ENCODE measurements at places on chromosomes 7 and 10. TPM values are rescaled to one million over a fixed set of nuclear protein-coding genes. Genes with fewer than 3 reads are reported as not detected.

GRCh38 chr10:50362547-50363125, 111.3 kb upstream of the ASAH2 start:
- no peak for DNase-seq

TES gene
- total RNA-seq, result 125 TPM

WDFY4 gene
- total RNA-seq, result 0.58 TPM

- no peak for DNase-seq
Measured at GRCh38 chr7:20506175-20506574, 109.3 kb upstream of the ABCB5 start.

DNA sequence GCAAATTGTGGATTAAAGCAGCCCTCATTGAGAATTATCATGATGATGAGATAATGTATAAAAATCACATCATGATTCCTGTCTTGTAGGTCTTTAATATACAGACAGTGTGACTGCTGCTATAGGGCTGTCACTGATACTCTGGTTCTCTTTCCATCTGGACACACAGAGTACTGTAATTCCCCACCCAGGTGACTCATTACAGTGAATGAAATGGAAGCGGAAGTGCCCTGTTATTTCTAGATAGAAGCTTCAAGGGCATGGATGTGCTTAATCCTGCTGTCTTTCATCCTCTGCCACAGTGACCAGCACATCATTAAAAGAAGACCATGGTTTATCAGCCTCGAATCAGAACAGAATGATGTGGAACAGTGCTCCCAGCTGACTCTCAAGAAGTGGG, 1234.0 kb downstream of the SORCS3 start:
- DNase-seq, result no peak

DNA sequence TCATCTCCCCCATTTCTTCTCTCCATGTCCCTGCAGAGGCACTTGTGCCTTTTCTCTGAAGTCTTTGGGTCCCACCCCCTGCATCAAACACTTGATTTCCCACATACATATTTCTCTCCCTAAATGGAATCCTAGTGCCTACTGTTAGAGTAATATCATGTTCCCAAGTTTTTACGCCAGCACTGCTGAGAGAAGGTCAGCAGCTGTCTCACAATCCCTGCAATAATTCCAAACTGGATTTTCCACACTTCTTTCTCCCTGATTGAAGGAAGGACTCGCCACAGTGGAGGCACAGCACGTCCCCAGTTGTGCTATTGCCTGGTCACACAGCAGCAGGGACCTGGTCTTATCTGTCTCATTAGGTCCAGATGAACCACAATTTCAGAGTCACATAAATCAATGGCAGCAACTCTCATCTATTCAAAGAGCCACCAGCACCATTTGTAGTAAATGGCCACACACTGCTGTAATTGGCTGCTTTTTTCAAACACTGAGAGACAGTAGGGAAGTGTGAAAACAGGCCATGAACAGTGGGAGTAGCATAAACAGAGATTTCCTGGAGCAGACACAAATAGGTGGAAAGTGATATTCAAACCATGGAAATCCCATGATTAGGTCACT, 605.5 kb downstream of the XPNPEP1 start:
- no peak for DNase-seq

DNA sequence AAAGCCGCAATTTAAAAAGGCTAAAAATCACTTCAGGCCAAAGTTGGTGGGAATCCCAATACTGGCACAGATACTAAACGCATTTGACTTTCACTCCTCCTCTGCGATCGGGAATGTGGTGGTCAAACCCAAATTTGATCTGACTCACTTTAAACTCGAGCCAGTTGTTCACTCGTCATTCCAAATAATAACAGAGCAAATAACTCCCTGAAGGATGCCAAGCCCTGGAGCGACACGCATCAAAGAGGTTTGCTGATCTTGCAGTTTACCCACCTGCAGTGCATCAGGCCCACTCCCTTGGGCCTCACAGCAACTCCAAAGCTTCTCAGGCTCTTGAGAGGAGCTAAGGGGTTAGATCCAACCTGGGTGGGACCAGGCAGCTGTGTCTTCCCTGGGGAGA, 12.2 kb downstream of the PTN start:
- no peak for DNase-seq

GRCh38 chr10:78341953-78342614, 308.4 kb downstream of the RPS24 start:
- DNase-seq, result no peak

GRCh38 chr7:96009148-96009547, 236.8 kb downstream of the DYNC1I1 start:
- no peak for DNase-seq

CCDC3 gene
- 1.5 TPM for total RNA-seq

- no peak for DNase-seq
Measured at GRCh38 chr7:132609906-132610520, 33.7 kb upstream of the PLXNA4 start.

GRCh38 chr10:110977662-110978061, 58.3 kb downstream of the SHOC2 start:
- DNase-seq, result no peak

GRCh38 chr10:53007527-53007842, 234.9 kb upstream of the MBL2 start:
- DNase-seq, result no peak

DNA sequence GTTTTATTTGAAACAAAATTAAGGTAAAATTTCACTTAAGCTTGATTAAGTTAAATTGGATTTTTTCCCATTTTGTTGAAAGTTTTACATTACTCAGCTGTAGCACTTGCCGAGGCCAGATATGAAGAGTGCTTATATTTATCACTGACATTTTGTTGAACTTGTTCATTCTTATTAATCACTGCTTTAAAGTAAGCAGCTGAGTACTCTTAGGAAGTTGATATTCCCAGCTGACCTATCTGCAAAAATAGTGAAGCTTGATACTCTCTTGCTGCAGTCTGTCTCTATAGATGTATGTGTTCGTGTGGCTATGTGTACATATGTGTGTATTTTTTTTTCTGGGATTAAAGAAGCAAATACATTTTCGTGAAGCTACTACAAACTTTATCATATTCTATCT, 150.0 kb downstream of the SKAP2 start:
- DNase-seq, result no peak

CLCN1 gene
- 0.09 TPM for total RNA-seq

DNA sequence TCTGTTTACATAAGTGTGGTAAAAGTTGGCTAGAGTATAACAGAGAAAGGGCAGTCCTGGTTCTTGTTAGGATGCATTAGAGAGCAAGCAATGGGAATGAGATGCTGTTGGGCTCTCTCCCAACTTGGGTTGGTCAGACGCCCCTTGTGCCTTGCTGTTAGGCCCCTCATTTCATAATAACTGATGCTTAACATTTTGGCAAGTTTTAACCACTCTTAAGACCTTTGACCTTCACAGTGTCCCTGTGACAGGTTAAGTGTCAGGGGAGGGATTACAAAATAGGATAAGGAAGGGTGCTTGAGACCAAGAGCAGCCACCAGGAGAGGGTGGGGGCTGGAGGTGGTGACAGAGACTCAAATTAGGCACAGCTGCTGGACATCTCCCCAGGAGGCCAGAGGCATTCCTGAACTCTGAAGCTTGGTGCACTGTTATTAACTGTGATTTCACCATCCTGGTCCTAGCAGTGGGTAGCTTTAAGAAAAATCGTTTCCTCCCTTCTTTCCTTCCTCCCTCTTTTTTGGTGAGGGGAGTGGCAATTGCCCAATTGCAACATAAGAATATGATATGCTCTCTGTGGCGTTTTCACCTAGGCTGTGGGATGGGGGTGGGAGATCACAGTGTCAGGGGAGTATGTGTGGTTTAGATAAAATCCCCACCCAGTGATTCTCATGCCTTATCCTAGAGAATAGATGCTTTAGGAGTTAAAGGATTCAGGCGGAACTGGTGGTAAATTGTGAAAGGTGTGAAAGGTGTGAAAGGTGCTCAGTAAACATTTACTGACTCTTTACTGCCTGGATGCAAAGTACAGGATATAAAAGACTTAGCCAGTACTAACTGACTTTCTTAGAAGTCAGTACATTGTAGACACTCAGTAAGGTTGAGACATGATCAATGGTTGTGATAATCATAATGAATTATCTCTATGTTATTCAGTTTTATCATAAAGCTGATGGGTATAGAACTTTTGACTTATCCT, 270.5 kb downstream of the BICC1 start:
- no peak for DNase-seq

GRCh38 chr7:37354656-37355131, 94.0 kb downstream of the ELMO1 start:
- DNase-seq, result peak; percentile 74

DNA sequence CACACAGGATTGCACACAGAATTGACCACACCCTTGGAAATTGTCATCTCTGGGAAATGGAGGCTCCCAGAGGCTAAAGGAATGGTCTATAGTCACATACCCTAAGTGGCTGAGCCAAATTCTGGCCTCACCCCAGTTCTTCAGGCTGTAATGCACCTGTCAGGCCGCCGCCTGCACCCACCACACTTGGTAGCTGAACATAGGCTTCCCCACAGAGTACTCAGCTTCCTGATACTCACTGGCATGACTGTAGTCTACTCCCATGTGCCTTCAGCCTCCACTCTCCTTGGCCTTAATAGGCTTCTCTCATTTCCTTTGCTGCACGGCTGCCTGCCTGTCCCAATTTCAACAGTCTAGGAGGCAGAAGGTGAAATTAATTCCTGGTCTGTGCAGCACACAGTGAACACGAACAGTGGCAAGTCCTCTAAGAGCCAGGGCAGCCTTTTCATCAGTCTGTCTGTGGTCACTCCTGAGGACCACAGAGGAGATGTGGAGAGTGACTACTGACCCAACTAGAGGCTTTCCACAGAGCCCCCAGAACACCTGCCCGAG, 42.5 kb downstream of the NUDCD3 start:
- DNase-seq, result no peak

TEX36 gene
- total RNA-seq, result not detected

DNA sequence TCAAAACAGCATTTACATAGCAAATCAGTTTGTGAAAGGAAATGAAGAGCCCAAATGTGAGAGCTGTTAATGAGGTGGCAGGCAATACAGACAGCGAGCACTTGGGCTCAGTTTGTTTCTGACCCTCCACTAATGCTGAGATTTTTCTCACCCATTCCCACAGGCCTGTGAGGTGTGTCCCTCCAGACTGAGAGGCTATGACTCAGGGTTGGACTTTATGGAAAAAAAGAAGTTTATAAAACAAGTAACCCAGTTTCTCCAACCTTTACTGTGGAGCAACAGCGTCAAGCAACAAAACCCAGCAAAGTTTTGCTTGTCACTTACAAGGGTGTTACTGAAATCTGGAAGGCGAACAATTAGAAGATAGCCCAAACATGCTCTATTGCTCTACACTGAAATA, 4.9 kb upstream of the FEZF1 start:
- DNase-seq, result no peak

DNA sequence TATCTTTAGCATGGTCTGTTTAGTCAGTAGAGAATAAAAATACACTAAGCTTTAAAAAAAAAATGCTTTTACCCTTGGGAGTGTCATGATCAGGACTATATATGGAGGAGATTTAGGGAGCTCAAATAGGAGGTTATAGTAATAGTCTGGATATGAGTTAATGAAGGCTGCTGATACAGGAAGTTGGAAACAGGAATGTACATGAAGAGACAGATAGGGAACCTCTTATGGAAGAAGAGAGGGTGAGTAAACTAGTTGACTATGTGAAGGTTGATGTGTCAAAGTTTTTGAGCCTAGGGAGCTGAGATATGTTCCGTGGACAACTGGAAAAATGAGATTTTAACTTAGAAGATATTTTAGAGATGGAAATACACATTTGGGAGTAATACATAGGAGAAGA, 472.0 kb upstream of the FZD8 start:
- DNase-seq, result no peak

DNA sequence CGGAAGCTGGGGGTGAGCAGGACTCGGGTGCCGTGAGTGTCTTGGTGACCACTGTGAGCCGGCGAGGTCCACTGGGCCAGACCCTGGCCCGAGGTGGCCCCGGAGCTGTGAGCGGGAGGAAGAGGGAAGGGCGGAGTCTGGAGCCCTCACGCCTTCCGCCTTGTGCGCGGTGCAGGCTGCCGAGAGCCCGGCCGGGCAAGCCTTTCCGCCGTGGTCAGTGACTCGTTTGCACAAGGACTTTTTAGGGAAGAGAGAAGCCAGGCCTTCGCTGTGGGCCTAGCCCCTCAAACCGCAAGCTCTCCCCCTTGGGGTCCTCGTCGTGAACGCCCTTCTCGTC, 40.9 kb upstream of the ZNF32 start:
- DNase-seq, result peak; percentile 45

GRCh38 chr7:37194943-37195342, 253.7 kb downstream of the ELMO1 start:
- DNase-seq, result no peak

HOXA4 gene
- 0.79 TPM for total RNA-seq

DNA sequence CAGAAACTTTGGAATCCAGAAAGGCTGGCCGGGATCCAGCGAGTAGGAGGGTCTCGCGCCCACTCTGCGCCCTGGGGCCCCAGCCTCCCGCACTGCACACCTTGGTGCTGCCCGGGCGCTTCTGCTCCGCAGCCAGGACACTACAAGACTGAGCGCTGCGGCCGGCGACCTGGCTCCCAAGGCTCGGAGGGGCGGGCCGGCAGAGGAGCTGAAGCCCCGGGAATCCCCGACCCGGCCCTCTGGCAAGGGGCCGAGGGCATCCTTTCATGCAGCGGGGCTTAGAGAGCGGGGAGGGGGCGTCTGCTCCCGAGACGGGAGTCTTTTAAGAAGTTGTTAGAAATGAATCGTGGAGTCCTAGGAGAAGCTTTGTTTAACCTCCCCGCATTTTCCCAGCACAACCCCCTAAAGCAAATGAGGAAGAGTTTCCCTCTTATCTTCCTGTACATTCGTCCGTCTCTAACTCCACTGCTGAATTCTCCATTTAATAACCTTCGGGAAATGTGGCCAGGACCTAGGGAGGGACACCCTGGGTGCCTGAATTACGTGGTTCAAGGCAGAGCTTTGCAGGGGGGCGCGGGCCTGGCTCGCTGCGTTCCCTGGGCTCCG, 1.1 kb downstream of the VWC2 start:
- DNase-seq, result no peak

GRCh38 chr10:121179006-121179405, 327.8 kb downstream of the WDR11 start:
- DNase-seq, result no peak

GRCh38 chr7:138625849-138626230, 75.3 kb downstream of the SVOPL start:
- no peak for DNase-seq

TMEM140 gene
- 37.0 TPM for total RNA-seq

MUC12 gene
- 1.6 TPM for total RNA-seq

RAB19 gene
- 17.5 TPM for total RNA-seq

NME8 gene
- total RNA-seq, result not detected

DNA sequence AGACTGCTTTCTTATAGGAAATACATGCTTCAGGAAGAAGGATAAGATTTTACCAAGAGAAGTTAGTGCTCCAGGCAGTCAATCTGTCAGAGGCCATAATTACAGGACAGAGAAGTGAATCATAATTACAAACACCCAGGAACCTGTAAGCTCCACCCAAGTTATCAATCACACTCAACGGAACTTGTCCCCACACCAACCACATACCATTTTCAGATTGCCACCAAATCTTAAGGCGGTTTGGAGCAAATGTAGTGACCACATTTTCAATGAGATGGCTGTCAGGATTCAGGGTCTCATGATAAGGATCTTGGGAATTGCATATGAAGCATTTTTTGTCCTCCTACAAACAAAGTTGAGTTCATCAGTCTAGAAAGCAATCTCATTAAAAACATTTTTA, 4.8 kb downstream of the LAMB1 start:
- DNase-seq, result no peak

All from activated T-cell treated with anti-CD3 and anti-CD28 coated beads, Interleukin-2, amount 50 U/mL, for 72 hours (primary cell).